B cell (primary cell): ENCODE measurements at places on chromosomes 16 and 17. TPM values are rescaled to one million over a fixed set of nuclear protein-coding genes. Genes with fewer than 3 reads are reported as not detected.

FOXL1 gene
- not detected in 2 replicates for total RNA-seq

KIF2B gene
- total RNA-seq, result not detected in 2 replicates

NEK8 gene
- 57.1 and 58.0 TPM in 2 replicates for total RNA-seq

- no peak for DNase-seq
These were observed 50.6 kb upstream of the METRNL start for GRCh38 chr17:83028851-83029250.

DNA sequence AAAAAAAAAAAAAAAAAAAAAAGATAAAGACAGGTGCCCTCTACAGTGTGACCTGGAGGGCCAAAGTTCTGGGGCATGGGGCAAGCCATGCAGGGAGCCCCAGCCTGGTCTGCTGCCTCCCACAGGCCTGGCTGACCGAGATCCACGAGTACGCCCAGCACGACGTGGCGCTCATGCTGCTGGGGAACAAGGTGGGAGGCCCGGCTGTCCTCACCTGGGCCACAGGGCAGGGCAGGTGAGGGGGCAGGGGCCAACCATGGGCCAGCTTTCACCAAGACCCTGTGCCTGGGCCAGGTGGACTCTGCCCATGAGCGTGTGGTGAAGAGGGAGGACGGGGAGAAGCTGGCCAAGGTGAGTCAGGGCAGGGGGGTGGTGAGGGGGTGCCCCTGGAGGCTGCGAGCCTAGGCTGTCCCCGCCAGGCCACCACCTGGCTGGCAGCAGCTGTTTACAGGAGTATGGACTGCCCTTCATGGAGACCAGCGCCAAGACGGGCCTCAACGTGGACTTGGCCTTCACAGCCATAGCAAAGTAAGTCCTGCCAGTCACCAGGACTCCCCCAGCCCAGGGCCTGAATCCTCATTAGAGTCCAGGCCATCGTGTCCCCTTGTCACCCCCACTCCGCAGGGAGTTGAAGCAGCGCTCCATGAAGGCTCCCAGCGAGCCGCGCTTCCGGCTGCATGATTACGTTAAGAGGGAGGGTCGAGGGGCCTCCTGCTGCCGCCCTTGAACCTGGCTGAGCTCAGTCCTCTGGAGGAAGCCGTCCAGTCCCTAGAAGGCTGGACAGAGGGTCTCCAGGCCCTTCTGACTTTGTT is 2.7 kb upstream of the TRAF7 start:
- DNase-seq, result no peak
